ENCODE measurements at places on chromosomes 11 and 22.

- DNase-seq = no peak
Observed at GRCh38 chr22:23075050-23075449, 4.7 kb downstream of the GNAZ start.

DNA sequence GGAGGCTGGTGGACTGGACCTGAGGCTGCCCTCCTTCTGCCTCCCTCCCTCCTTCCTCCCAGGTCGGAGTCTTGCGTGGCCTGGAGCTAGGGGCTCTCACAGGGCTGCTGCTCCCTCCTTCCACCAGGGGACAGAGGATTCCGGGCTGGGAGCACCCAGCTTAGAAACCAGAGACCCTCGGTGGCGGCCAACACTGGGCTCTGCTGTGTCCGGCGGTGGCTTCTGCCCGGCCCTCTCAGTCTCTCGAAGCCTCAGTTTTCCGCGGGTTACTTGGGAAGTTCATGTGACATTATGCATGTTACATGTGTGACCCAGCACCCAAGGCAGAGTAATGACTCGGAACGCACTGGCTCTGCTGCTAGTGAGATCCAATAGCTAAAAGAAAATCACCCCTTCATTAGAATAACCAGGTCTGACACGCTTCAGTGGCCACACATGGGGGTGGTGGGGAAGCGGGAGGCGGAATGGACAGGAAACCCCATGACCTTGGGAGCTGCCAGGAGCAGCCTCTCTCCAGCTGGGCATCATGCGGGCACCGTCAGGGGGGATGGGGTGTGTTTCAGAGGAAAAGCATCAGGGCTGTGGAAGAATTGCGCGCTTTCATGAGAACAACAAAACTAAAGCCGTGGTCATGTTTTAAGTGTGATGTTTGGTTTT, 5.9 kb upstream of the MRGPRG start:
- DNase-seq = no peak

DNA sequence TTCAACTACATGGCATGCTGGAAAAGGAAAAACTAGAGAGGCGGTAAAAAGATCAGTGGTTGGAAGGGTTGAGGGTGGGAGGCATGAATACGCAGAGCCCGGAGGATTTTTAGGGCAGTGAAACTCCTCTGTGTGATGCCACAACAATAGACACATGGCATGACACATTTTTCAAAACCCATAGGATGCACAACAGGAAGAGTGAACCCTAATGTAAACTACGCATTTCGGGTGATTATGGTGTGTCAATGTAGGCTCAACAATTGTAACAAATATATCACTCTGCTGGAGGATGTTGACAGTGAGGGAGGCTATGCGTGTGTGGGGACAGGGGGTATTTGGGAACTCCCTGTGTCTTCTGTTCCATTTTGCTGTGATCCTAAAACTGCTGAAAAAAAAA, 15.7 kb upstream of the FAM83F start:
- no peak for DNase-seq

DNA sequence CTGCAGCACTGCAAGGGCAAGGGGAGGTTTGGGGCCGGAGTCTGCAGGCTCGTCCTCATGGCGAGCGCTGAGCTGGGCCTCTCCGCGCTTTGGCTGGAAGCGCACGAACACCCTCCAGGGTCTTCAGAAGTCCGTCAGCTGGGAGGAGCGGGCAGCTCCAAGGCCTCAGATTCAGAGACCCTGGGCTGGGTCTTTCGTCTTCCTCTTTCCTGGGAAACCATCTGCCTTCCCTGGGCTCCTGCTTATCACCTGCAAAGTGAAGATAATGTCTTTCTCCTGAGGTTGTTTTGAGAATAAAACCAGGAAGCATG, 525.6 kb downstream of the BRD1 start:
- DNase-seq = no peak

GRCh38 chr11:15800111-15800800, 556.1 kb downstream of the SOX6 start:
- DNase-seq = peak; percentile 51

GRCh38 chr11:134597452-134597851, 185.4 kb upstream of the B3GAT1 start:
- DNase-seq = no peak

Measured in bone marrow (tissue), 2 donors.